ENCODE measurements at places on chromosomes 7 and 10.

DNA sequence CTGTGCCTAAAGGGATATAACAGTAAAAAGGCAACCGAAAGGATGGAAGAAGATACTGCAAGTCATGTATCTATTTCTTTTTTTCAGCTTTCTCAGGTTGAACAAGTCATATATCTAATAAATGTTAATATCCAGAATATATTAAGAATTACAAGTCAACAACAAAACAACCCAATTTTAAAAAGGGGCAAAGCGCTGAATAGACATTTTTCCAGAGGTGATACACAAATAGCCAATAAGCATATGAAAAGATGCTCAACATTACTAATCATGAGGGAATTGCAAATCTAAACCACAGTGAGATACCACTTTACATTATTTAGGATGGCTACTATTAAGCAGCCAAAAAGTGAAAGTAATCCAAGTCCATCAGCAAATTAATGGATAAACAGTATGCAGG is 23.0 kb downstream of the DBF4 start:
- DNase-seq: no peak

- DNase-seq: no peak
Measured at GRCh38 chr10:65017523-65017922, 1496.3 kb downstream of the REEP3 start.

GRCh38 chr7:76069238-76069638 is 21.3 kb downstream of the MDH2 start:
- peak; percentile 82 for DNase-seq

DNA sequence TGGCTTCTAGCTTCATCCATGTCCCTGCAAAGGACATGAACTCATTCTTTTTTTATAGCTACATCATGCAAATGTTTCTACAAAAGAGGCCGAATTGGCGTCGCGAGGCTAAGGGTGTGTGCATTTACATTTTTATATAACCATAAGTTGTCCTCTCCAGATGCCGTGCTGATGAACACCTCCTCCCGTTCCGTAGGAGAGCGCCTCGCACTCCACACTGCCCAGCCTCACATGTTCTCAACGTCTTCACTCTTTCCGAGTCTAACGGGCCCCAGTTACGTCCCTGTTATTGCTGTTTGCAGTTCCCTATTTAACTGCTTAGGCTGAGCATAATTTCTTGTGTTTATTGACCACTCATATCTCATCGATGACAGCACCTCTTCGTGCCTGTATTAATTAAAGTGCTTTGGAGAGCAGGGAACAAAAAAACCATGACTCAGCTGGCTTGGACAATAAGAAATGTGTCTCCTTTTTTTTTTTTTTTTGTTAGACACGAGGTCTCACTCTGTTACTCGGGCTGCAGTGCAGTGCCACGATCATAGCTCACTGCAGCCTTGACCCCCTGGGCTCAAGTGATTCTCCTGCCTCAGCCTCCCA is 113.5 kb upstream of the SDK1 start:
- no peak for DNase-seq

DNA sequence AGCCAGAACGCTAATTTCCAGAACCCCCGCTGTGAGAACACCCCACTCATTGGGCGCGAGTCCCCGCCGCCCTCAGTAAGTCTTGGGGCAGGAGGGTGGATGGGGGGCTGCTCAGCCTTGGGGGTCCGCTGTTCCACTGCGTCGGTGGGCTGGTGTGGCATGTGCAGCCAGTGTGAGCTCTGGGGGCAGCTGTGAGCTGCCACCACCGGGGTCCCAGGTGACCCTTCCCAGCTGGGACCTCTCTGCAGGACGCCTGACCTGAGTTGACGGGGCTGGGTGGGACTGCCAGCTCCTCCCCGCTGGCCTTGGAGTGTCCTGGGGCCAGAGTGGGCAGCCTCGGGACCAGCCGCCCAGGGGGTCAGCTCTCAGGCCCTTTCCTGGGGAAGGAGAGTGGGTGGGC is 27.2 kb downstream of the TTYH3 start:
- no peak for DNase-seq

GRCh38 chr7:45689011-45689796 is 115.0 kb downstream of the ADCY1 start:
- DNase-seq: peak; percentile 44

DNA sequence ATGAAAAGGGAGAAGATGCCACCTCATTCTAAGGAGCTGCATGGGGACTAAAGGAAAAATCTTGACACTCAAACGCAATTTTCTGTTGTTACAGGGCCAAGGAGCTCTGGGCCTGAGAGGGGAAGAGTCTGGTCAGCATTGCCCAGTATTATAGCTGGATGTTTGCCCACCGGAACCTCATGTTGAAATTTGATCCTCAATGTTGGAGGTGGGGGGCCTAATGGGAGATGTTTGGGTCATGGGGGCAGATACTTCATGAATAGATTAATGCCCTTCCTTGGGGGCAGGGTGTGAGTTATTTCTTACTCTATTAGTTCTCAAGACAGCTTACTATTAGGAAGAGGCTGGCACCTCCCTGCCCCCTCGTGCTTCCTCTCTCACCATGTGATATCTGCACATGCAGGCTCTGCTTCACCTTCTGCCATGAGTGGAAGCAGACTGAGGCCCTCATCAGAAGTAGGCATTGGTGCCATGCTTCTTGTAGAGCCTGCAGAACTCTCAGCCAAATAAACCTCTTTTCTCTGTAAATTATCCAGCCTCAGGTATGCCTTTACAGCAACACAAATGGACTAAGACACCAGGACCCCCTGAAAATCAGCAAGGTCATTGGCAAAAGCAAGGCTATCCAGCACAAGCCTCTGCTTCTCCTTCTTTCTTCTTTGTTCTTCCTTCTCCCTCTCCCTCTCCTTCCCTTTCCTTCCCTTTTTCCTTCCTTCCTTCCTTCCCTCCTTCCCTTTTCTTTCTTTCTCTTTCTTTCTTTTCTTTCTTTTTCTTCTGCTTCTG is 15.1 kb downstream of the GCK start:
- DNase-seq: no peak

DNA sequence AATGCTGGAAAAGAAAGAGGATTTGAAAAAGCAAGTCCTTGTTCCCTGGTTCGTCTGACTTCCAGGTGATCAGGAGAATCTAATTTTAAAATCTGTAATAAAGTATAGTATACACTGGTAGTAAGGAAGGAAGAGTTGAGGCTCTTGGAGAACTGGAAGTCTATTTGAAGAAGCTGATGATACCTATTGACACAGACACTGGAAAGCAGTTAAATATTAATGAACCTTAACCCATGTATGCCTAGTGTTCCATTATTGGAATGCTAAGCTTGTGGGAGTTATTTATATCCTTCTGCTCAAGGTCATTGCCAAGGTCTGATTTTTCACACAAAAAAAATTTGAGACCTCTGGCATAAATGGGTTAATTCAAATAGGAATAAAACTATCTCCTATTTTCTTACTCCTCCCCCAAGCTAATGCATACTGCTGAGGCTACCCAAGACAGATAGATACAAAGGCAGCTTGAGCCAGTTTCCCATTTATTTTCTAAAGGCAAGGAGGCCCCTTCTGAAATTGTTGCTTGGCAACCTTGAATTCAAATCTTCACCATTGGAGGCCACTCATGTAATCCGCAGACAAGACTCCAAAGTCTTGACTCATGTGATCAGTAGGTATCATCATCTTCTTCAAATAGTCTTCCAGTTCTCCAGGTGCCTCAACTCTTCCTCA is 110.2 kb downstream of the FZD1 start:
- DNase-seq: no peak
